ENCODE measurements at places on chromosomes 3 and 15. TPM values are rescaled to one million over a fixed set of nuclear protein-coding genes. Genes with fewer than 3 reads are reported as not detected.

CHL1 gene
- total RNA-seq: not detected

DNA sequence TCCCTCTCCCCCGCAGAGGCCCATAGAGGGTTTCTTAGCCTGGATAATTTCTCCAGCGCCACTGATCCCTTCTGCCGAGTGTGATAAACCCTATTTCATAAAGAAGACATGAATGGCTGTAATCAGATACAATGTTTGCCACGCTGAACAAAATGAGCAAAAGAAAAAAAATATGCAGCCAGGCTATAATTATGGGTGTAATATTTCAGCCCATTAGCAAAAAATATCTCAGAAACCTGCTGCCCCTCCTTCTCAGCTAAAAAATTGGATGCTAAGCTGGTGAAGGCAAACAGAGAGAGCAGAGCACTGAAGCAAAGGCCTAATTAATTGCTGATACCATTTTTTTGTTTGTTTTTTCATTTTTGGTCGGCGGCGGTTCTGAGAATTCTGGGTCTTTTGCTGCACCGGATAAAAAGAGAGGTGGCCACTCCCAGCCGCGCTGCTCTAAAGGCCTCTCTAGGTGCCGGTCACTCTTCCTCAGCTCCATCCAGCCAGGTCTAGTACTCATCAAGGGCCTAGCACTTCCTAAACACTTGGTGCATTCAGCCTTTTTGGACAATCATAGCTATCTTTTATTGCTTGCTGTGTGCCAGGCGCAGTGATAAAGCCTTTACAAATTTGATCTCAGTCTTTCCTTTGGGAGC, 128.7 kb upstream of the TLE3 start:
- H3K36me3 ChIP-seq: no peaks in the 10 kb centered on the region
- no peaks in the 10 kb centered on the region for H3K4me1 ChIP-seq
- no peak overlapping the region for H3K27ac ChIP-seq
- H3K4me3 ChIP-seq: no peak overlapping the region
- no peaks in the 10 kb centered on the region for H3K27me3 ChIP-seq

RTP1 gene
- not detected for total RNA-seq

DNA sequence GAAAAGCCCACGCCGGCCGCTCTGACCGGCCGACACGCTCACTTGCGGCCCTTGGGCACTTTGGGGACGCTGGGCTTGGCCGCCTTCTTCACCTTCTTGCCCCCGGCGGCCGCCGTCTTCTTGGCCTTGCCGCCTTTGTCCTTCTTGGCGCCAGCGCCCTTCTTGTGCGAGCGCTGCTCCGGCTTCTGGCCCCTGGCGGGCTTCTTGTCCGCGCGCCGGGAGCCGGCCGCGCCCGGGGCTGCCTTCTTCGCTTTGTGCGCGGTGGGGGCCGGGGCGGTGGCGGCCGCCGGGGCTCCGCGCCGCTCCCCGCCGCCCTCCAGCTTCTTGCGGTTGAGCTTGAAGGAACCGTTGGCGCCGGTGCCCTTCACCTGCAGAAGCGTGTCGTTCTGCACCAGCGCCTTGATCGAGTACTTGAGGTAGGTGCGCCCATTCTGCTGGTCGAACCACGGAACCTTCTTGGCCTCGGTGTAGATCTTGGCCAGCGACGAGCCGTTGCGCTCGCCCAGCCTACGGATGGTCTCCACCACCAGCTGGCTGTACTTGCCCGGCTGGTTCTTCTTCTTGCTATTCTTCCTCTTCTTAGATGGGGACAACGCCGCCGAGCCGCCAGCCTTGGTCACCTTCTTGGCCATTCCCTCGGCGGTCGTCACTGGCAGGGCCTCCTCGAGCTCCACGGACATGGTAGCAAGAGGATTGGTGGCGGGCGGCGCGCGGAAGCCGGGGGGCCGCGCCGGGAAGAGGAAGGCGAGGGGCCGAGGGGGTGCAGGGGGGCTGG, 36.7 kb downstream of the HMCES start:
- peak; percentile 40 for DNase-seq
- peaks cover 20% of the 10 kb centered on the region for H3K4me1 ChIP-seq

ZIC4 gene
- total RNA-seq: not detected

- H3K4me3 ChIP-seq: no peak overlapping the region
- DNase-seq: no peak
- no peaks in the 10 kb centered on the region for H3K4me1 ChIP-seq
These were observed 128.2 kb downstream of the SCAPER start for GRCh38 chr15:76776969-76777368.

DNA sequence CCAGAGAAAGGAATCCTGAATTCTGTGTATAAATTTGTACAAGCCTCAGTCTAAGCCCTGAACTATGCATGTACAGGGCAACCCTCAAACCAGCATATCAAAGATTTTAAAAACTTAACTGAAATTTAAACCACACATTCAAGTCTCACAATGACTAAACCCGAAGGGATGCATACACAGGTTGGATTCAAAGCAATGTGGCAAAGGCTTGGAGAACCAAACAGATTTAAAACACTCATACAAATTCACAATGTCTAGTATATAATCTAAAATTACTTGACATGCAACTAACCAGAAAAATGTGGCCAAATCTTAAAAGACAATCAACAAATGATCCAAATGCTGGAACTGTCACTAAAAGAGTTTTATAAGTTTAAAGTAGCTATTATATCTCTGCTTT, 36.4 kb downstream of the CEP152 start:
- peaks cover 40% of the 10 kb centered on the region for H3K36me3 ChIP-seq
- peak; percentile 43 for DNase-seq
- peak overlapping the region; percentile 9 for H3K27ac ChIP-seq

DNA sequence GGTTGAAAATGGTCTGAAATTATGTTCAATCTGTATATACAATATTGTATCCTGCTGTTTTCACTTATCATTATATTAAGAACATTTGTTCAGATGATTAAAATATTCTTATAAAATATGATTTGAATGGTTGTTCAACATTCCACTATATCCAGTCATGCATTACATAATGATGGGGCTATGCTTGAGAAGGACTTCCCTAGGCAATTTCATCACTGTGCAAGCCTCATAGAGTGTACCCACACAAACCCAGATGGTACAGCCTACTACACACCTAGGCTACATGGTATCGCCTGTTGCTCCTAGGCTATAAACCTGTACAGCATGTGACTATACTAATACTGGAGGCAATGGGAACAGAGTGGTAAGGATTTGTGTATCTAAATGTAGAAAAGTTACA, 30.5 kb downstream of the SLC7A14 start:
- no peaks in the 10 kb centered on the region for H3K4me1 ChIP-seq
- no peak for DNase-seq
- H3K27ac ChIP-seq: no peak overlapping the region
- no peaks in the 10 kb centered on the region for H3K27me3 ChIP-seq
- H3K4me3 ChIP-seq: no peak overlapping the region

DNA sequence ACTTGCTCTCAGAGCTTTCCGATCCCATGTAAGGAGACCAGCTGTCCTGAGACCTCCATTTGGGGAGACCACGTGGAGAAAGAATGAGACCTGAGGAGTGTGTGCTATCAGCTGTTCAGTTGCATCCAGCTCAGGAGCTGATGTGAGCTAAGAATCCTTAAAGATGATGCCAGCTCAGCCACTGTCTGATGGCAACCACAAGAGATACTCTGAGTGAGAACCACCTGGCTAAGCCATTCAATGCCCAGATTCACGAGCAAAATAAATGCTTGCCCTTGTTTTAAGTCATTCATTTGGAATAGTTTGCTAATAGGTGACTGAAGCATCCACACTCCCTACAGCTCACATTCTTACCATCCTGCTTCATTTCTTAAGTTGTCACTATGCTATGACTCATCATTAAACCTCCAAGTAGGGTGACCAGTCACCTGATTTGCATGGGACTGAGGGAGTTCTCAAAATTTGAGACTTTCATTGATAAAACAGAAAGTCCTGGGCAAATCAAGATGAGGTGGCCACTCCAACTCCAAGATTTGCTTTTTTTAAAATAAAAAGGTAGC, 56.4 kb downstream of the SPTSSB start:
- no peaks in the 10 kb centered on the region for H3K27me3 ChIP-seq
- H3K4me3 ChIP-seq: no peak overlapping the region
- no peak for DNase-seq
- no peaks in the 10 kb centered on the region for H3K4me1 ChIP-seq
- H3K36me3 ChIP-seq: no peaks in the 10 kb centered on the region

CLRN1 gene
- not detected for total RNA-seq

- H3K36me3 ChIP-seq: peaks cover 64% of the 10 kb centered on the region
- H3K27ac ChIP-seq: peak overlapping the region; percentile 75
- no peak for DNase-seq
- peaks cover 31% of the 10 kb centered on the region for H3K4me1 ChIP-seq
- no peaks in the 10 kb centered on the region for H3K27me3 ChIP-seq
These were observed 19.0 kb downstream of the LARP6 start for GRCh38 chr15:70834999-70835398.

MEX3B gene
- total RNA-seq: 20.4 TPM

MKRN2 gene
- total RNA-seq: 39.1 TPM

TTC23 gene
- 31.9 TPM for total RNA-seq

GOLGA6L9 gene
- total RNA-seq: 1.6 TPM

MOBP gene
- not detected for total RNA-seq

SLC41A3 gene
- total RNA-seq: 32.7 TPM

ROBO1 gene
- 25.4 TPM for total RNA-seq

GRCh38 chr3:152183473-152183872, 85.3 kb upstream of the MBNL1 start:
- no peak overlapping the region for H3K27ac ChIP-seq
- no peak overlapping the region for H3K4me3 ChIP-seq
- no peaks in the 10 kb centered on the region for H3K36me3 ChIP-seq
- peak; percentile 39 for DNase-seq
- no peaks in the 10 kb centered on the region for H3K4me1 ChIP-seq

DNA sequence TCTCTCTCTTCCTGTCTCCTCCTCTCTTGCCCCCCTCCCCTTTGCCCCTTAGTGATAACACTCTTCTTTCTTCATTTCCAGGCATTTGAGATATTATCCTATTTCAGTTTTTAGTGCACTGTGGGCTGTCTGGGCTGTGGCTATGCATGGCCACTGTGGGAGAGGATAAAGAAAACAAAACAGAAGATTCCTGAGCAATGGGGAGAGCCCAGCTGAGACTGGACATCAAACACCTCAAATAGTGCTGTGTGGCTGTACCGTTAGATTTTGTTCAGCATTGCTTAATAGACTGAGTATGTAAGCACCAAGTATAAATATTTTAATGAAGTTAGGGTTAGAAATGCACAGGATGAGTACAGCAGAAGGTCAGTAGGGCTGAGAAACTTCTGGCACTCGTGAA, 7.9 kb upstream of the GBE1 start:
- no peak overlapping the region for H3K27ac ChIP-seq
- no peaks in the 10 kb centered on the region for H3K36me3 ChIP-seq
- no peaks in the 10 kb centered on the region for H3K4me1 ChIP-seq

GOLGA8S gene
- total RNA-seq: 0.05 TPM

DNA sequence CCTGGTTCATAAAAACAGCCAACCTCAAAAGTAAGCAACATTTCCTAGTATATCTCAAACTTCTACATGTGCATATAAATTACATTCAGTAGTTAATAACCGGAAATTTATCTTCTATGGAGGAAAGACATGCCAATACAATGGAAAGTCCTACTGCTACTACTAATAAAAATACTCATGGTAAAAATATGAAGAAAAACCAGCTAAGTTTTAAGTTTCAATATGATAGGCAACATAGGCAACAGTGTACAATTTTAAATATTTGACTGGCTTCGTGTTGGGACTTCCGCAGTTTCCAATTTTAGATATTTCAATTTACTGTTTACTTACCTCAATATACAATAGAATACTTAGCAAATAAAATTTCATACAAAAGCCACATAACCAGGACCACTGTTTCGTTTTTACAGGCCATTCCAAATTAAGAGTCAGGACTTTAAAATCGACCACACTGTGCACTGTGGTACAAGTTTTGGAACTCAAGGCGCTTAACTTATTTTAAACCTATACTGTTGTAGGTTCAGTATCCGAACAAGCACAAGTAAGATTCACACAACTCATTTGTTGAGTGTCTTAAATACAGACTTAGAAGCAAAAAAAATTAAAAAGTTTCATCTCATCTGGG, 2.9 kb downstream of the NAA50 start:
- H3K4me3 ChIP-seq: no peak overlapping the region
- peaks cover 20% of the 10 kb centered on the region for H3K4me1 ChIP-seq
- no peaks in the 10 kb centered on the region for H3K27me3 ChIP-seq

RASA2 gene
- 16.3 TPM for total RNA-seq

DNA sequence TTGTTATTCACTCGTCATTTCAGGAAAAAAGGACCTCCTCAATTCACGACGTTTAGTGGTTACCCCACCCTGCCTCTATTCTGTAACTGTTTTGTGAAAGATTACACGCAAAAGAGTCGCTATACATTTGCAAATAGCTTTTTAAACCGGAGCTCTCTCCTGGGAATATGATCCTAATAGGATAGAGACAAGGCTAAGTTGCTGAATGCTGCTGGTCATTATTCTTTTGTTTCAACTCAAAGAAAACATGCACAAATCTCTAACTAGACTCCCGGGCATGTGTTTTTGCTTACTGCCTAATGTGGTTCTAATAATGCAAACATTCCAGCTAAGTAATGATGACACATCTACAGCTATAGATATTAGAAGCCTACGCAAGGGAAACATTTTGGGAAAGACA, 214.6 kb upstream of the MDFIC2 start:
- H3K4me1 ChIP-seq: no peaks in the 10 kb centered on the region
- no peaks in the 10 kb centered on the region for H3K27me3 ChIP-seq
- no peaks in the 10 kb centered on the region for H3K36me3 ChIP-seq

GOLGA8J gene
- total RNA-seq: not detected

- no peak overlapping the region for H3K4me3 ChIP-seq
- H3K27me3 ChIP-seq: no peaks in the 10 kb centered on the region
- DNase-seq: peak; percentile 54
- H3K36me3 ChIP-seq: no peaks in the 10 kb centered on the region
These were observed 320.4 kb upstream of the RASGRP1 start for GRCh38 chr15:38885001-38885400.

GRCh38 chr3:42081838-42082473, 9.2 kb upstream of the TRAK1 start:
- DNase-seq: no peak
- H3K4me3 ChIP-seq: no peak overlapping the region
- H3K4me1 ChIP-seq: peaks cover 32% of the 10 kb centered on the region
- no peaks in the 10 kb centered on the region for H3K27me3 ChIP-seq
- H3K36me3 ChIP-seq: no peaks in the 10 kb centered on the region
